T follicular helper cell (primary cell): ENCODE measurements at places on chromosomes 3 and 15.

DNA sequence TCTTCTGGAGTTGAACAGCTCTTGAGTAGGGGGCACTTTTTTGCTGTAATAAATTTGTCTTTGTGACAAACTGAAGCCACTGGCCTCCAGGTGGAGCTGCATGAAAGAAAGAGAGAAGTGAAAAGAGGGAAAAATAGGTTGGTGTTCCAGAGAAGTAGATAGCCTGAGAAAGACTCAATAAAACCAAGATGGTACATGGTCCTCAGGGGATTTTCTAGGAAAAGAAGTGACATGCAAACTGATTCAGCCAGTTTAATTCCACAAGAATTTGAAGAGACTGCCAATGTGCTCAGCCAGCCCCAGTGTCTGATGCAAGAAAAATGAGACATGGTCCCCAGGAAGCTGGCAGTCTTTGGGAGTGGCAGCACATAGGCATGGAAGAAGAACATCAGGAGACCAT lies 152.7 kb downstream of the CD47 start:
- DNase-seq: no peak

- no peak for DNase-seq
Measured at GRCh38 chr3:177015881-177016280, 181.4 kb downstream of the TBL1XR1 start.

DNA sequence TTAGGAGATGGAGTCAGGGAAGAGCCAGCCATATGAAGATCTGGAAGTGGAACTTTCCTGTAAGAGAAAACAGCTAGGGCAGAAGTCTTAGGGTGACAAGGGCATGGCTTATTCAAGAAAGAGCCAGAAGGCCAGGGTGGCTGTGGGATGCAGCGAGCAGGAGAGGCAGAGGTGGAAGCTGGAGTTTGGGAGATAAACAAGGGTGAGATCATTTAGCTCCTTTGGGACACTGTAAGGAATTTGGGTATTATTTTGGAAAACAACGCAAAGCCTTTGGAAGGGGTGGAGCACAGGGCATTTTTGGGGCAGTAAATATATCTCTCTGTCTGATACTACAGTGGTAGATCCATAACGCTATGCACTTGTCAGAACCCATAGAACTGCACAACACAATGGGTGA lies 5.0 kb upstream of the IL16 start:
- DNase-seq: no peak

GRCh38 chr15:39638041-39638440 lies 57.2 kb downstream of the THBS1 start:
- no peak for DNase-seq

DNA sequence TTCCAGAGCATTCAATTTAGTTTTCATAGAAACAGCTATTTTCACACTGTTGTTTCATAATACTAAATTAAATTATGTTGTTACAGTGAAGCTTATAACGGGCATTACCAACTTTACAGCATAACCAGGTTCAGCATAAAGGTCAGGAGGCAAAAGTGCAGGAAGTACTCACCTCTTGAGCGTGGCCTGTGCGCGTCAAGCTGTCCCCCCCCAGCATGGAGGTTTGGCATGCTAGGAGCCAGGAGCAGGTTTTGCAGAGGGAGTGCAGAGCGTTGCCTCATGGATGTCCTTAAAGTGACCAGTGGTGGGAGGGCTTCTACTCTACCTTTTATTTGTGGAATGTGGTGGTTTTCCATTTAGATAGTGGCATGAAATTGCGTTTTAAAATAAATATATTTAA lies 104.4 kb downstream of the EEFSEC start:
- no peak for DNase-seq

GRCh38 chr3:176190755-176191154 lies 1006.5 kb downstream of the TBL1XR1 start:
- DNase-seq: no peak

DNA sequence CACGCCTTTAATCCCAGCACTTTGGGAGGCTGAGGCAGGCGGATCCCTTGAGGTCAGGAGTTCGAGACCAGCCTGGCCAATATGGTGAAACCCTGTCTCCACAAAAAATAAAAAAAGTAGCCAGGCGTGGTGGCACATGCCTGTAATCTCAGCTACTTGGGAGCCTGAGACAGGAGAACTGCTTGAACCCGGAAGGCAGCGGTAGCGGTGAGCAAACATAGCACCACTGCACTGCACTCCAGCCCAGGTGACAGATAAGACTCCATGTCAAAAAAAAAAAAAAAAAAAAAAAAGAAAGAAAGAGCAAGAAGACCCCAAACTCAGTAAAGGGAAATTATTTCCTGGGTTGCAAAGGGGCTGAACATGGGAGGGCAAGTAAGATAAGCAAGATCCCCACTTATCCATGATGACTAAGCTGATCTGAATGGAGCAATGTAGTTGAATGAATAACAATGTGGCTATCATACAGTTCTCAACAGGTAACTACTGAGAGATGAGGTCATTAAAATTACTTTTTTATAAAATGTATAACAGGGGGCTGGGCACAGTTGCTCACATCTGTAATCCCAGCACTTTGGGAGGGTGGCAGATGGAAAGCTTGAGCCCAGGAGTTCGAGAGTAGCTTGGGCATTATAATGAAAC lies 46.0 kb downstream of the RBM15B start:
- DNase-seq: no peak

DNA sequence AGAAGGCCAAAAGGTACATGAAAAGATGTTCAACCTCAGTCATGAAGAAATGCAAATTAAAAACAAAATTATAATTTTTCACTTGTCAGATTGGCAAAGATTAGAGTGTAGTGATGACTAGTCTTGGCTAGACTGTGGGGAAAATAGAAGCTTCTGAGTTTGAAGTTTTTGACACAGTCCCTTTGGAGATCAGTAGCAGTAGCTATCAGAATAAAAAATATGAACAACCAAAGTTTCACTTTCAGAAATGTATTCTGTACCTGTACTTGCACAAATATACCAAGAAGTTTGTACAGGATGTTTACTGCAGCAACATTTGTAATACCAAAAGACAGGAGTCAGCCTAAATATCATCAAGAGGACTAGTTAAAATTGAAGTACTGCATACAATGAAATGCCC lies 14.1 kb downstream of the ATP2C1 start:
- no peak for DNase-seq

DNA sequence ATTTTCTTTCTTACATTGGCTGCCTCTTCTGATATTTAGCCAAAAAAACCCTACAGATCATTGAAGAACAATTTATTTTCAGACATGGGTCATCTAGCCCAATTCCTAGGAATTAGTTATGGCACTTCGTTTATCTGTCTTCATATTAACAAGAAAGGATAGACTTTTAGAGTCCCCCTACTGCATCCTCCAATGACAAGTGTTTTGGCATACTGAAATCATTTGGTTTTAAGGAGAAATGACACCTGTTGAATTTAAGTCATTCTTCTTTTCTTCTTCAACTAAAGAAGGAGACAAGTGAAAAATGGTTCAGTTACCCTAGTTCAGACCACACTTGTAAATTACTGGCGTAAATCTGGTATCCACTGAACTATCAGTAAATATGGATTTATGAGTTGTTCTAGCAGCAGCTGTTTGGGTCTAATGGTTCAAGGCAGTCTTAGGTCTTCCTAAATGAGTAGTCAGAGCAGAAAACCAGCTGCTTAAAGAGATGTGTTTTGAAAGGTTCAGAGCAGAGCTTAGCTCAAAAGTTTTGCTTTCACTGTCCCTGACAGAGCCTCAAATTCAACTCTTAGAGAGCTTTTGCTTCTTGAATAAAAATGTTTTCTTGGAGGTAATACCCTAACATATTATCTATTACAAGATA lies 5.6 kb downstream of the VGLL3 start:
- no peak for DNase-seq

DNA sequence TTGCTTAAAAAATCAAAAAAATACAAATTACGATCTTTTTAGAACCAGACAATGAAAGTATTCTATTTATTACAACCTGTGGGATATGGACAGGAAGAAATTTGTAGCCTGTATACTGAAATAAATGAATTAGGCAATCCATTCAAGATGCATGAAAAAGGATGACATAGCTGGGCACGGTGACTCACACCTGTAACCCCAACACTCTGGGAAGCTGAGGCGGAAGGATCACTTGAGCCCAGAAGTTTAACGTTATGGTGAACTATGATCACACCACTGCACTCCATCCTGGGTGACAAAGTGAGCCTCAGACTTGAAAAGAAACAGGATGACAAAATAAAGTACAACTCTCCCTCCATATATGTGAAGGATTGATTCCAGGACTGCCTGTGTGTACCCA lies 74.1 kb downstream of the MSL2 start:
- DNase-seq: no peak

- DNase-seq: no peak
Measured at GRCh38 chr15:46111730-46112129, 476.9 kb downstream of the SQOR start.

- DNase-seq: no peak
Measured at GRCh38 chr3:168048414-168049330, 47.1 kb downstream of the GOLIM4 start.

DNA sequence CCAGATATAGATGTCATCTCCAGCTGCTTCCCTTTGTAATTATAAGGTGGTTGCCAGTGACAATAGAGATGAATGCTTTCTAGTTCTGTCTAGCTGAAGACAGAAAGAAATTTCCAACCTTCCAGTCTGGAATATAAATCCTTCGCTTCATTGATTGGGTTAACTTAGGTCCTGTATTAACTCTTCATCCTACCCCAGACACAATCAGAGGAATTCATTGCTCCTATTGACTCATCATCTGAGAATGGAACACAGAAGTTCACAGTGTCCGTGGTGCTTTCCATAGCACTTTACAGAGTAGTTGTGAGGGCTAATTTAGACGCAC lies 241.4 kb downstream of the NFKBIZ start:
- DNase-seq: no peak

GRCh38 chr15:83999396-84000135 lies 236.0 kb upstream of the GOLGA6L4 start:
- no peak for DNase-seq

DNA sequence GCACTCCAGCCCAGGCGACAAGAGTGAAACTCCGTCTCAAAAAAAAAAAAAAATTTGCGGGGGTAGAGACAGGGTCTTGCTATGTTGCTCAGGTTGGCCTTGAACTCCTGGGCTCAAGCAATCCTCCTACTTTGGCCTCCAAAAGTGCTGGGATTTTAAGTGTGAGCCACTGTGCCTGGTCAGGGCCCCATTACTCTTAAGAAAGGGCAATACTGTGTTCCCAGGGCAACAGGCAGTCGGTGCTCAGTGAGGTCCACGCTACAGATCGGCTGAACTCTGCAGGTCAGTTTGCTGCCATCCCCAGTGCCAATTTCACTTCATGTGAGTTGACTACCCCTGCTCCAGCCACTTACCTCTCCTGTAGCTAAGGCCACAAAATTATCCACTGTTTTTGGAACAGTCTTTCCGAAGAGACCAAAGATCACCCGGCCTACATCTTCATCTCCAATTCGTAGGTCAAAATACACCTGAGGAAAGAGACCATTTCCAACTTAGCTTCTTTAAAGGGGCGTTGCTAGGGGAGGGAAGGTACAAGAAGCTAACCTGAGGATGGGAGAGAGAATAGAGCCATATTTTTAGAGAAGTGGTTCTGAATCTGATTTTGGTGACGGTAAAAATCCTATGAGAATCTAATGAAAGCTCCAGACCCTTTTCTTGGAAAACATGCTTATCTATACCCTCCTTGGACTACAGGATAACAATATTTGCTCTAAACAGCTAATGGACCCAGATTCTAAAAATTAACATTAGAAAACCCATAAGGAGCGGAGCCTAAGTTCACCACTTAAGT lies 939 bp downstream of the PPIB start:
- DNase-seq: no peak

DNA sequence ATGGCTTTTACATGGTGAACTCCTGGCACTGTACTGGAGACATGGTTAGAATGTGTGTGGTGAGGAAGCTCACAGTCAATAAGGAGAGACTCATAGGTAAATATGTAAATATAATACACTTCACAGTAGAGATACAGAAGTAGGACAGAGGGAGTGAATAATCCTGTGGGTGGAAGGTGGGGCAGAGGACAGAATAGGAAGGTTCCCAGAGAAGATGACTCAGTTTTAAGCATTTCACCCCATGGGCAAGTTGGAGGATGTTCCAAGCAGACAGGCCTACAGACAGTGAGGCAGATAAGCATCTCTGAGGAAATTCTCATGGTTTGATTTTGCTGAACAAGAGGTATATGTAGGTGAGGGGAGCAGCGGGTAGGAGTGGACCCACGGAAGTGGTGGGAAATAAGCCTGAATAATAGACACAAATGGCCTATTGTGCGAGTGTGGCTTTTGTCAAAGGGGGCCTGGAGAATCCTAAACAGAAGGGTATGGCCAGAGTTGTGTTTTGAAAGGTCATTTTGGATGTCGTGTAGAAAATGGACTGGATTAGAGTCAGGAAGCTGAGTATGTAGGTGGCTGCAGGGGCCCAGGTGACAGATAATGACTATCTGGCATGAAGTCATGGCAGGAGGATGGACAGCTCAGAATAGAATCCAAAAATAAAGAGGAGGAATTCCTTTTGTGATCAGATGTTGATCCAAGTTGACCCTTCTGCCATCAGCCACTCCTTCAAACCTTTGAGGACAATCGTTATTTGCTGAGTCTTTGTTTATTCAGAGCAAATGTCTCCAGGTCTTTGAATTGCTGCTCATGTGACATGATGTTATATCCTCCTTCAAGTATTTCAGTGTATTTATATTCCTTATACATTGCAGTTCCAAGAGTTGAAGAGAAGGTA lies 97.3 kb upstream of the THRB start:
- no peak for DNase-seq

DNA sequence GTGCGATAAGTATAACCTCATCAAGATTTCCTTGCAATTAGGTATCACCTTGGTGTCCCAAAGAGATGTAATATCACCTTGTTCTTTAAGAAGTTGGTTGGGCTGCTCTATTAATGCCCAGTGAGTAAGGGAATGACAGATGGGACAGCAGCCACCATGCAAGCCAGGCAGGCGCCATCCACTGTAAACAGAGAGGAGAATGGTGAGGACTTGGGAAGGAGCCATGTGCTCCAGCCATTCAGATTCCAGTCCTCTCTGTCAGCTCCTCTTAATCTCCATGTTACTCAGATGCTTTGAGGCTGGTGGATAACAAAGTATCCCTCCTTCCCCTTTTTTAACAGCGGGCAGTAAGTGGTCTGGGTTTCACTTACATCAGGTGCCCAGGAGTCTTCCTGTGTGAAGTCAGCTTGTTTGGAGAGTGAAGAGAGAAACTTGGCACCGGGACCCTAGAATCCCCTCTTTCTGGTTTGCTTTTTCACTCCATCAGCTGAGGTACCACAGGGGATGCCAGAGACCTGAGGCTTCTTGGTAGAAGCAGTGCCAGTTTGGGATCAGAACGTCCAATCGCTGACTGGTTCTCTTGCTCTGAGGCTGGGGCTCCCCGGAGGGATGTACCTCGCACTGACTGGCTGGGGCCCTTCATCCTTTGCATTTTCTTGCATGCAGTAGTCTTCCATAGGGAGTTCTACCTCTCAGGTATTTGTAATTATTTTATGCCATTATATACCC lies 29.5 kb downstream of the SLCO3A1 start:
- DNase-seq: no peak

DNA sequence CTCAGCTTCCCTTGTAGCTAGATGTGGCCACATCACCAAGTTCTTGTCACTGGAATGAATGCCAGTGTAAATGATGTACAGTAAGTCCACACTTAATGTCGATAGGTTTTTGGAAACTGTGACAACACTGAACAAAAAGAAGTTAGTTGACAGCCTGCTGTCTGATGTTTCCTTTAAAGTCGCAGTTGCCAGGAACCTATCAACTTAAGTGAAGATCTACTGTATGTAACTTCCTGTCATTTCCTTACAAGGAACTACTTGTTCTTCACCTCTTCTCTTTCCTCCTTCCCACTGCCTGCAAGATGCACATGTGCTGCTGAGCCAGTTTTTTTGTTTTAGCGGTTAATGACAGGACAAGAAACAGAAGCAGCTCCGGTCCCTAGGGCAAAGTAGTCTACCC lies 44.6 kb downstream of the HDGFL3 start:
- no peak for DNase-seq

GRCh38 chr15:73926219-73927002 lies at the start of gene LOXL1:
Gene LOXL1, plus strand, starts transcription at chr15:73926462. Its CDS starts 322 bp downstream, at chr15:73926784.
- DNase-seq: no peak
